Fibroblast of mammary gland (primary cell): ENCODE measurements at places on chromosomes 6 and 20.
A peak's percentile ranks its signal among the peaks of the same experiment; 100 is the strongest.

GRCh38 chr6:113306552-113307145 is 550.5 kb upstream of the MARCKS start:
- peak; percentile 43 for DNase-seq

DNA sequence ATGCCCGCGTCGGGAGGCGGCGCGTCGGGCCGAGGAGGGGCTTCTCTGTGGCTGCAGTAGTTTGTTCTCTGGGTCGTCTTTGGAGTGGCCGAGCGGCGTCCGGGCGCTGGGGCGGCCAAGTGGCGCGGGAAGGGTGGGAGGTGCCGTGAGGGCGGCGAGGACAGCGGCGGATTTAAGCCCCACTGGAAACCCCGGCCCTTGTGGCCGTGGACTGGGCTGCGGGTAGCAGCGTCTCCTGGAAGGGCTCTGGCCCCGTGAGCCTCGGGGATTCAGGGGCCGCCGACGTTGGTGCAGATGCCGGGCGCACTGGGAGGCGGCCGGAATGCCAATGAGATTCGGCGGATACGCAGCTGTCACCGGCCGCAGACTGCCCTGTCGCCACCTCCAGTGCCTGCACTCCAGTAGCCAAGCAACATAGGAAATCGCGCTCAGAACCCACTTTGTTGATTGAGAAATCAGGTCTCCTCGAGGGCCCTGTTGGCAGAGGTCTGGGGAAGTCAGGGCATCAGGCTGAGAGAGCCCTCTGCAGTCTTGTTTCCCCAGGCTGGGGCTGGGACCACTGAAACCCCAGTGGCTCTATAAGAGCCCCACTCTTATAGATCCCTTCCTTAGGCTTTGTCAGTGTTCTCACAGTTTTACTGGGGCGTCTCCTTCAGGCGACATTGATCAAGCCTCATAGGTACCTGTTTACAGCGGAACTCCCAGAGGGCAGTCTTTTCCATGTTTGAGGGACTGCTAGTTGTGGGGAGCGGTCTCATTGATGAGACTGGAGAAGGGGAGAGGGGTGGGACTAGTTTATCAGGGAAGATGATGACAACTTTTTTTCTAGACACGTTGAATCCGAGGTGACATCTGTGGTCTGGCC is 642 bp downstream of the GZF1 start:
- DNase-seq = no peak

- no peak for DNase-seq
Observed at GRCh38 chr6:47519279-47519678, 41.7 kb downstream of the CD2AP start.

GRCh38 chr6:28207510-28208110 is 17.5 kb upstream of the ZSCAN9 start:
- DNase-seq = peak; percentile 28

- peak; percentile 79 for DNase-seq
Observed at GRCh38 chr6:35092362-35093117, 48.6 kb downstream of the TCP11 start.

DNA sequence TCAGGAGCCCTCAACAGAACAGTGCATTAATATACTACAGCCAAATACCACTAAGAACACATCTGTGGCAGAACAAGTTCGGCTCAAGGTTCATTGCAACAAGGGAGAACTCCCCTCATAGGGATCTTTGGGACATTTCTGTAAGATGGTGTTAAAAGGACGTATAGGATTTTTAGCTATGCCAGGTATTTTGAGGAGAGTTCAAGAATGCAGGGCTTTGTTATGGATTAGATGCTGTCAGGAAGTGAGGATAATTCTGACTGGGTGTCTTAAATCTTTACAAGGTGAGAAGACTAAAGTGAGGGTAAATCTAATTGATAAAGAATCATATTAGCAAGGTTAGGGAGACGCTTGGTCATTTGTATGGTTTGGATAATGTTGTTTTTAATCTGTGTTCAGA is 83.7 kb upstream of the AHI1 start:
- no peak for DNase-seq
